ENCODE measurements at places on chromosomes 2 and 18. TPM values are rescaled to one million over a fixed set of nuclear protein-coding genes. Genes with fewer than 3 reads are reported as not detected.

DNA sequence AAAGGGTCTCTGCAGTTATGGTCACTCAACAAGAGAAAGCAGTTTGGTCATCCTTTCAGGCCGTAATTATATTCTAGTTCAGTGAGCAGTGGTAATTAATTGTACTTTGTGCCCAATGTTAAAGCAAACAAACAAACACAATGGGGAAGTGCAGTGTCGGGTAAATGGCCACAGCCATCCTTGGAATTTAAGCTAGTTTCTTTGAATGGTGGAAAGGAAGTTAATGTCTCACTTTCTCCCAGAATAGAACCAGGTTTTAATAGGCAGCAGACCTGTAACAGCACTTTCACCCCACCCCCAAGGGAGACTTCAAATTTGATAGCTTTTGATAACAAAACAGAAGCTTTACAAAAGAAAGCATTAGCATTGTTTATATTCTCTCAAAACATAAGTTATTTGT is 20.0 kb upstream of the ITGAV start:
- no peak for DNase-seq

DNA sequence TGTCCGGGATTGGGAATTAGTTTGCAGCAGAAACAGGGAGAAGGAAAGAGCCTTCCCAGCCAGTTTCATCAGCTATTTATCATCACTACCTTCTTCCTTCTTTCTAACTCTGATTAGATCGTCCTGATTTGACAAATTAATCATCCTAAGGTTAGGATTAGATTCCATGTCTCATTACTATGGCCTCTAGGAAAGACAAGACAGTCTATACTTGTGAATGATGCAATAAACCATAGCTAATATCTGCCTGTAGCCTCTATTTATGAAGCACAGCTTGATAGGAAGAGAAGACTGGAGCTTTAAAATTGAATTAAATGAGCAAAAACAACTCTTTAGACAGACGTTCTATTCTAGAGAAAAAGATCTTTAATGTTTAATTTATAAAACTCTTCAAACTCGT is 25.2 kb upstream of the FRZB start:
- no peak for DNase-seq

DNA sequence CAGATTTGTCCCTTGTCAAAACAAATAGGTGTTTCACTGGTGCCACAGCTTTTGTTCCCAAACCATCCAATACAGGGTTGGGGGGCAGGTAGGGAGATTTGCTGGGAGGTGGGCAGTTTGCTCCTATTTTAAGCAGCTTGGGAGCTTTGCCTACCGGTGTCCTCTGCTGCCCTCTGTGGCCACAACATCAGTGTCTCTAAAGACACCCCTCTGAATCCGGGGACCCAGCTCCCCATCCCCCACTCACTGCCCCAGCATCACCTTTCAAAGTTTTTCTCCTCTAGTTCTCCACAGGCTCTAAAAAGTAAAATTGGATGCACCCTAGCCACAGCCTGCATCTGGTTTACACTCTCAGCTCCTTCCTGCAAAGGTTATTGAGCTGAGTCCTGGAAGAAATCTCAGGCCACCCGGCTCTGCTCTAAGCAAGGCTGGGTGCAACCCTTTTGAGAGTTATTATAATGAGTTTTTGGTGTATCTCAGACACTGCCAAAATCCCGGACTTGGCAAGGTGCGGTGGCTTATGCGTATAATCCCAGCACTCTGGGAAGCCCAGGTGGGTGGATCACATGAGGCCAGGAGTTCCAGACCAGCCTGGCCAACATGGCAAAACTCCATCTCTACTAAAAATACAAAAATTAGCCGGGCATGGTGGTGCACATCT is 2.9 kb upstream of the EPAS1 start:
- DNase-seq, result no peak

- DNase-seq, result no peak
These were observed 375.9 kb upstream of the ACVR2A start for GRCh38 chr2:147468963-147469362.

- DNase-seq, result no peak
These were observed 145.4 kb upstream of the RAB12 start for GRCh38 chr18:8463791-8464190.

- DNase-seq, result no peak
These were observed 42.6 kb downstream of the HDAC4 start for GRCh38 chr2:239358062-239358754.

DNA sequence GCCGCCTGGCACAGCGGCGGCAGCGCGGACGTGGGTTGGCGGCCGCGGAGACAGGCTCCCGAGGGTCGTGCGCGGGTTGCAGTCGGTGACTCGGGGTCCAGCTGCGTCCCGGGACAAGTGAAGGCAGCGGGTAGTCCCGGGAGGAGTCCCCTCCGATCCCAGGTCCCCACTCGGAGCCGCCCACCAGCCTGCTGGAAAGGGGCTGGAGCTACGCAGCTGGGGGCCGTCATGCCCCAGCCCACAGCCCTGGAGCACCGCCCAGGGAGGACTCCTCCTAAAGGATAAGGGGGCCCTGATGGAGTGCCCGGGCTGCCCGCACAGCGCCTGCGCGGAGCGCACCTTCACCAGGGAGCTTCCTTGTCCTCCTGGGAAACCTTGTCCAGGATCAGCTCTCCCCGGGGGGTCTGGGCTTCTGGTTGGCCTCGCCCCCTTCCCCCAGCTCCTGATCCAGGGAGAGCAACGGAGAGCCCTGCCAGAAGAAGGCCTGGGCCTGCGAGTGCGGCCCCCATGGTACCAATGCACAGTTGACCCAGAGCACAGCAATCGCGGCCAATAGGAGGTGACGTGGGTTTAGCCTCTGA is 25.9 kb upstream of the ALPP start:
- DNase-seq, result no peak

DNA sequence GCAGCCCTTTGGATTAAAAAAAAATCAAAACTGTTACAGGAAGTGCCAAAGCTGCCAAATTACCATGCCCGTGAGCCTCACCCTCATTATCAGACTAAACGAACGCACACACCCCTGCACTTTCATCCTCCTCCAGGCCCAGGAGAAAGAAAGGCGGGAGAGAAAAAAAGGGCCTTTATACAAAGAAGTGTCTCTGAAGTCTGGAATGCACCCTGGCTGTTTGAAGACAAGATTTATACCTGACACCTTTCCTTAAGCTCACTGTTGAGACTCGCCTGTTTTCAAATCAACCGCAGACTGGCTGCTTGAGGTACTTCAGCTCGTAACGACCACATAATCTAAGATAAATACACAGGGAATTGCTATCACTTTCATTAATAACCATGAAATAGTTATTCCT is 31.0 kb downstream of the EDAR start:
- no peak for DNase-seq

GRCh38 chr2:212448698-212449097 is 89.9 kb downstream of the ERBB4 start:
- no peak for DNase-seq

DNA sequence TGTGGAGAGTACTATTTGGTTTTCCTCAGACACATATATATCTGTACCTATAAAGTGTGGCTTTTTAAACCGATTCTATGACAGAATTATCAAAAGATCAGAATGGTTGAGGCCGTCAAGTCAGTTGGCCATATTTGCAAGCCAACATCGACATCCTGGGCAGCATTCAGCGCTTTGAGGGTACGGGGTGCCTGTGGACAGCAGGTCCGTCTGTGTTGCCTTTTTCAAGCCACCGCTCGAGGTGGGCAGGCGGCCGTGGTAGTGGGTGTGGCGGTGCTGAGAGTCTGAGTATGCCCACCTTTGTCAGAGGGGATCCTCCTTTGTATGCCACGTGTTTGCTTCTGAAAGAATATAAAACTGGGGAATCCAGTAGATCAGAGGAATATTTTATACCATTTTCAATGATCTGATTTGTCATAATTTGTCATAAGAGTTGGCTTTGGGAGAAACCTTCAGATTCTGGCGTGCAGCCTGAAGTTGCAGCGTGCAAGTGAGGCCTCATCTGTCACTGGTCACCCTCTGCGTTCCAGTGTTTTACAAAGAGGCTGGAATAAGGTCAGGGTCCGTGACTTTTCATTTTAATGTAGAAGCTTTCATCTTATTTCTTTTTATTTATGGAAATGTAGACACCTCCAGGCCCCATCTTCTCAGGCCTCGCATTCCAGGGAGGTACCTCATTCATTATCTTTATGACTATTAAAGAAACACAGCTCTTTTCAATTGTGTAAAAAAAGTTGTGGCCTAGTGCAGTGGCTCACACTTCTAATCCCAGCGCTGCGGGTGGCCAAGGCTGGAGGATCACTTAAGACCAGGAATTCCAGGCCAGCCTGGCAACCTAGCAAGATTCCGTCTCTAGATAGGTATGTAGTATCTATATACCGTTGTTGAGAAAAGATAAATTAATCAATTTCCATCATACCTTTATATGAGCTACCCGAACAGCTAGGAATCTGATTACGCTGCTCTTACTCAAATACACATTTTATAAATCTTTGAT is 37.8 kb upstream of the RBM44 start:
- DNase-seq, result no peak

EVX2 gene
- not detected for polyA plus RNA-seq

IL1F10 gene
- polyA plus RNA-seq, result not detected

MRPL44 gene
- polyA plus RNA-seq, result 27.5 TPM

ELOA2 gene
- not detected for polyA plus RNA-seq

NPPC gene
- 0.91 TPM for polyA plus RNA-seq

IL37 gene
- 0.21 TPM for polyA plus RNA-seq
